ENCODE measurements at places on chromosomes 4 and X. TPM values are rescaled to one million over a fixed set of nuclear protein-coding genes. Genes with fewer than 3 reads are reported as not detected.

DNA sequence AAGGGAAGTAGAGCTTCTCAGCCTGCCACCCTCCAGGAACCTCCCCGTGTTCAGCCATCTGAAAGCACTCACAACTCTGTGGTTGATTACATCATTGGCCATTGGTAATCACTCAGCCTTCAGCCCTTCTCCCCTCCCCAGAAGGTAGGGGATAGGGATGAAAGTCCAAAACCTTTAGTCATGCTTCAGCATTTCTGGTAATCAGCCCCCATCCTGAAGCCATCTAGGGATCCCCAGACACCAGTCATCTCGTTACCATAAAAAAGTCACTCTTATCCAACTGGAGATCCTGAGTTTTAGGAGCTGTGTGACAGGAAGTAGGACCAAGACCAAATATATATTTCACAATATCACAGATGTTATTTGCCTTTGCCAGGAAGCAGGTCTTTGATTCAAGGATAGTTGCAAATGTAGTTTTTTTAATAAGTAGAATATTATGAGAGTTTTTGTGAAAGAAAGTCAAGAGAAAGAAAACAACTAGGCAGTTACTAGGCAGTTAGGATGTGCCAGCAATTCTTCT is 364.6 kb upstream of the NOCT start:
- H3K4me3 ChIP-seq, result no peak overlapping the region
- no peaks in the 10 kb centered on the region for H3K27me3 ChIP-seq
- H3K27ac ChIP-seq, result no peak overlapping the region

HSPA4L gene
- 1.1 TPM for total RNA-seq

GRCh38 chrX:69282893-69283690 is 117.8 kb upstream of the PJA1 start:
- no peak for DNase-seq
- peaks cover 4% of the 10 kb centered on the region for H3K4me1 ChIP-seq
- no peaks in the 10 kb centered on the region for H3K36me3 ChIP-seq
- H3K4me3 ChIP-seq, result no peak overlapping the region

GPR34 gene
- total RNA-seq, result 3.7 TPM

Measured in gastrocnemius medialis (tissue), 4 donors.